ENCODE measurements at places on chromosomes 11 and 22. TPM values are rescaled to one million over a fixed set of nuclear protein-coding genes. Genes with fewer than 3 reads are reported as not detected.

DNA sequence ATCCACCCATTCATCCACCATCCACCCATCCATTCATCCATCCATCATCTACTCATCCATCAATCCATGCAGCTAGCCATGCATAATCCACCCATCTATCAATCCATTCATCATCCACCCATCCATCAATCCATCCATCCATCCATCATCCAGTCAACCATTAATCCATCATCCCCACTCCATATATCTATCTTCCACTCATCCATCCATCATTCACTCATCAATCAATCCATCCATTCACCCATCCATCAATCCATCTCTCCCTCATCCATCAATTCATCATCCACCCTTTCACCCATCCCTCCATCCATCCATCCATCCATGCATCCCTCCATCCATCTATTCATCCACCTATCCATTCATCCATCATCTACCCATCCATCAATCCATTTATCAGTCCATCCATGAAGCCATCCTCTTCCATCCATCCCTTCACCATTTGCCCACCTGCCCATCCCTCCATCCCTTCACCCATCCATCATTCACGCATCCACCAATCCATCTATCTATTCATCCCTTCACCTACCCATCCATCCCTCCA is 689.4 kb downstream of the BRD1 start:
- no peak for DNase-seq

DNA sequence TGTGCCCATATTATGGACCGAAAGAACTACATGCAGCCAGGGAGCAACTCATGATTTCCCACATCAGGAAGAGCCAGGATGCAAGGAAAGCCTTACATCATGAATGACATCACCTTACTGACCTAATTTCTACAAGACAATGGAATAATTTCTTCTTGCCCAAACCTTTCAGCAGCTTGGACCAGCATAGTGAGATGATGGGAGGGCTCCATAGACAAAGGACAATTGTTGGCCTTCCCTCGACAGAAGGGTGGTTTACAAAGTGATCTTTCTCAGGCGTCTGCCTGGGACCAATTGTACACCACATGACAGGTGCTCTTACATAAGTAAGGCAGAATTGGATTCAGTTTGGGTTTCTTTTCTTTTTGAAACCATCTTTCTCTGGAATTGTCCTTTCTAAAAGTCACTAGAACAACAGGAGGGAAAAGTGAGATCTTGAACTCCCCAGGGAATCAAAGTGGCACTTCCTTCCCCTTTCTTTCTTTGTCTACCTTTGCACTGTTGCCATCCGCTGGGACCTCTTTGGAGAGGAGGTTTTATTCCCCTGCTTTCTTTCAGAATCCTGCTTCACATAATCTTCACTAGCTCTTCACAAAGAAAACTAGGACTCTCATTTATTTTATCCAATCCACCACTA is 51.7 kb upstream of the PAK1 start:
- DNase-seq, result no peak

DNA sequence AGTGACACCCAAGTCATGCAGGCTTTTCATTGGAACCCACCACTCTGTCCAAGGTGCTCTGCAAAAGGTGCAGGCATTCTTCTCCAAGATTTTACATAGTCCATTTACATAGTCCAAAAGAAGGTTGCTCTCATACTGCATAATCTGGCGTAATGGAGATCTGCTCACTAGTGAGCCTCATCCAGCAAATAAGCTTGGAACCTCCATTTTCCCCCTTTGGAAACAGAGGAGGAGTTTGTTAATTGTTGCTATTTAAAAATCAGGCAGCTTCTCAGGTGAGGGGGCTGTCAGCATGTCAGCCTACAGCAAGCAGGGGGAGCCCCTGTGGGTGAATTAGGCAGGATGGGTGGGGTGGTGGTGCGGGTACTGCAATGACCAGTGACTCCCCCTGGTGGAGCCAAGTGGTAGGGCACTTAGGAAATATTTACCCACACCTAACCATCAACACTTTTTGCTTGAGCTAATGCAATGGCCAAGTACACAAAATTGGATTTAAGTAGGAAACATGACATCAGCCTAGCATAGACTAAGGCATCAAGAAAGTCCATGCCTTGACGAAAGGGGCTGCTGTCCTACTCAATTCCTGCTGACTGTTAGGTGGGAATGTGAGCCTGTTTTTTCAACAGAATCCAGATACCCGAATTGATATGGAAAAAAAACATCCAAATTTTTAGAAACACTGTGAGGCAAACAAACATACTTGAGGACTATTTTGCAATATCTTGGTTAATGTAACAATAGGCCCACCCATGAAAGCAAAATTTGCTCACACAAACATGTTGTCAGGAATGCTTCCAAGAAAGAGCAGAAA is 64.5 kb downstream of the AMBRA1 start:
- DNase-seq, result peak; percentile 92

DNA sequence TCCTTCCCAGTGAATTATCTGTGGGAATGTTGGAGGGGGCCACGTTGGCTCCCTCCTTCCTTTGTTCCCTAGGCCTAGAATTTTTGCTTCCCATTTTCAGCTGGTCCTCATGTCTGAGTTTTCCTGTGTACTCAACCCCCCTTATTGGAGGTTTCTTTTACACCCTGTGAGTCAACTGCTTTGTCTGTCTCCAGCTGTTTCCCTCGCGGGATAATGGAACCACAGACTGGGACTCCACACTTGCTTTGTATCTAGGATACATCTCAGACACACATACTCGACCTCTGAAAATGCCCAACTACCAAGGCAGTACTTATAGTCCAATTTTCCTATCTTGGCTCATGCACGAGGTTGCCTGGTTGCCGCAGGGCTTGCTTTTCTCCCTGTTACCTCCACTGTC is 352.7 kb upstream of the MPPED2 start:
- no peak for DNase-seq

DNA sequence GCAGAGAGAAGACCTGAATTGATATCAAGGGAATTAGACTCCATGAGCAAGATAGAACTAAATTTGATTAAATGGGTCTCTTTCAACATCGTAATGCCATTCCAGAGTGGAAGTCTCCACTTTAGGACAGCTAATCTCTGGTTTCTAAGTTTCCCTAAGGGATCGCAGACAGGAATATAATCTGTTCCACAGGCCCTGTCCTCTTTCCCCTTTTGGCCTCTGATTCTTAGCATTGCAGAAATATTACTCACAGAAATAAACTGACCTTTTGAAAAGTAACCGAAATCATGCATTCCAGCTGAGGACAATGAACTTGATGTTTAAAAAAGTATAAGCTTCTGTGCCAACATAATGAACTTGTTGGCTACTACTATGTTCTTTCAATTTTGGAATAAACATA is 227.8 kb downstream of the ETS1 start:
- no peak for DNase-seq

DNA sequence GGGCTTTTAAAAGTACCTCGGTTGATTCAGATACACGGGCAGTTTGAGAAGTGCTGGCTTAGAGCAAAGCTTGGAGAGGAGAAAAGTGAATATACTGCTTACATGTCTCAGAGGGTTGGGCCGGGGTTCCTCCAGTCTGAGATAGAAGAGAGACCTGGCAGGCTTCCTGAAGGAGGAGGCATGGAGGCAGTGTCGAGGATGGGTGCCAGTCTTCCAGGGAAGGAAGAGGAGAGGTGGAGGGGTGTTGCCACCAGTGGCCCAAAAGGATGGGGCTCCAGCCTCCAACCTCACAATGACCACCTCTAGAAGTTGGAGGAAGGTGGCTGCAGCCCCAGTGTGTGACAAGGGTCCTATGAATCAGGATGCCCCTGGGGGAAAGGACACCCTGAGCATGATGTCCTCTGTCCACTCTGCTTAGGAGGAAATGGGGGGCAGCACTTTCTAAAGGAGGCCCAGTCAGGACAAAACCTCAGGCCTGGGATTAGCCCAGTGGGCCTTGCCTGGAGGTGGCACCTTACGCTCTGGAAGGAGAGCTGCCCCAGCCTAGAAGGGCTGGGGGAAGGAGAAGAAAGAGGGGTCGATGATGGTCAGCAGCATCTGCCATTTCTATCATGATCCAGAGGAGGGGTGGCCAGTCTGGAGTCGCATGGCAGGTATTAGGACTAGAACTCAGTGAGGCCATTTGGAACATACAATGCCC is 65.2 kb downstream of the CD82 start:
- DNase-seq, result peak; percentile 18

- peak; percentile 42 for DNase-seq
Measured at GRCh38 chr11:62427630-62428233, 8.9 kb downstream of the SCGB1A1 start.

DNA sequence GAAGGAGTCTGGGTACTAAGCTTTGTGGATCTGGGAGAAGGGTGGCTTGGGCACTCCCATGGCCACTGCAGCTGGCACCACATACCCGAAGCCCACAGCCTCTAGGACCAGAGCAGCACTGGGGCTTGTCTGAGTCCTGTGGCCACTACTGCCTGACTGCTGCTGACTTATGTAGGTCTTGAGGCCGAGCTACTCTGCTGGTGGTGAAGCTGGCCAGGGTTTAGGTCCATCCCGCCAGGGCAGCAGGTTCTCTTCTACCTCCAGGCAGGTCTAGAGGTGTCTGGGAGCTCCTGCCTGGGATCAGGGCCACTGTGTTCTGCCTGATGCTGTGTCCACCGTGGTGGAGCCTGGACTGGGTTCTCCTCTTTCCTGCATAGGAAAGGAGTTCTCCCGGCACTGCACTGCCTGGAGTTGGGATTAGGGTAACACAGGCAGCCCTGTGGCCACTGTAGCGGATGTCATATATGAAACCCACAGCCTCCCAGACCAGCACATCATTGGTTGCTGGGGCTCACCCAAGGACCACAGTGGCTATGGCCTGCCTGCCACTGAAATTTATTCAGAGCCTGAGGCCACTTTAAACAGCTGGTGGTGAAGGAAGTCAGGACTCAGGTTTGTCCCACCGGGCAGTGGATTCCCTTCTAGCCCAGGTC is 109.8 kb upstream of the SERPIND1 start:
- peak; percentile 31 for DNase-seq

GRCh38 chr11:117221775-117222517 is 9.9 kb downstream of the PCSK7 start:
- DNase-seq, result peak; percentile 46

GRCh38 chr11:120877746-120878365 is 146.0 kb upstream of the TBCEL start:
- DNase-seq, result no peak

- DNase-seq, result no peak
Measured at GRCh38 chr22:31954535-31955523, 10.5 kb downstream of the YWHAH start.

DNA sequence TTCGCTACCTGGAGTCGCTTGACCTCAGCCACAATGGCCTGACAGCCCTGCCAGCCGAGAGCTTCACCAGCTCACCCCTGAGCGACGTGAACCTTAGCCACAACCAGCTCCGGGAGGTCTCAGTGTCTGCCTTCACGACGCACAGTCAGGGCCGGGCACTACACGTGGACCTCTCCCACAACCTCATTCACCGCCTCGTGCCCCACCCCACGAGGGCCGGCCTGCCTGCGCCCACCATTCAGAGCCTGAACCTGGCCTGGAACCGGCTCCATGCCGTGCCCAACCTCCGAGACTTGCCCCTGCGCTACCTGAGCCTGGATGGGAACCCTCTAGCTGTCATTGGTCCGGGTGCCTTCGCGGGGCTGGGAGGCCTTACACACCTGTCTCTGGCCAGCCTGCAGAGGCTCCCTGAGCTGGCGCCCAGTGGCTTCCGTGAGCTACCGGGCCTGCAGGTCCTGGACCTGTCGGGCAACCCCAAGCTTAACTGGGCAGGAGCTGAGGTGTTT is 12.8 kb downstream of the TSKU start:
- DNase-seq, result peak; percentile 39

DNA sequence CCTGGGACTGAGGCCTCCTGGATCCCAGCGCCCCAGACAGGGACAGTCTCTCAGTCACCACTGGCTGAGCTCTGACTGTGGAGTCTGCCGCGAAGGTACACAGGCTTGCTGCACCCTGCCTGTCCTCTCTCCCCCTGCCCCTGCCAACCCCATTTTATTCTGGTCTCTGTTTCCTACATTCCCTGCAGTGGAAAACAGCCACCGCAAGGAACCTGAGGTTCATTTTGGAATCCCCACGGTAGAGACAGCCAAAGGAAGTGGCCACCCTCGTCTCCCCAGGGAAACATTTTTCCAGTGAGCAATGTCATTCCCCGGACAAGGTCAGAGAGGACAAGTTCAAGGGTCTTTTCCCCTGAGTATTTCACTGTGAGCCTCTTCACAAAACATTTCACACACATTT is 56.6 kb downstream of the FBXO7 start:
- DNase-seq, result no peak

DNA sequence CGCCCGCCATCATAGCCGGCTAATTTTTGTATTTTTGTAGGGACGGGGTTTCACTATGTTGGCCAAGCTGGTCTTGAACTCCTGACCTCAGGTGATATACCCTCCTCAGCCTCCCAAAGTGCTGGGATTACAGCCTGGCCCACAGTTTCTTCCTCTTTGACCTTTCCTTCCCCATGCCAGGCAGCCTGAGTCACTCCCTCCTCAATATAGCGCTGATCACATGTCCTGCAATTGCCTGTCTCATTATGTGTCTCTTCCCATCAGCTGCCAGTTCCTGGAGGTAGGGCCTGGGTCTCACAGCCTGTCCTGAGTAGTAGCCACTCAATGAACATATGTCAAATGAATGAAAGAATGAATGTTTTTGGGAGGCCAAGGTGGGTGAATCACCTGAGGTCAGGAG is 43.0 kb upstream of the CCDC134 start:
- DNase-seq, result no peak

- no peak for DNase-seq
Measured at GRCh38 chr11:86136538-86136937, 67.7 kb upstream of the PICALM start.

GRCh38 chr22:43327157-43327438 is 16.1 kb downstream of the SCUBE1 start:
- no peak for DNase-seq

The PGA4 gene
- total RNA-seq, result 0.49 TPM

The KCNJ1 gene
- total RNA-seq, result not detected

The THAP12 gene
- 43.6 TPM for total RNA-seq

The SSTR3 gene
- 0.11 TPM for total RNA-seq

The CDKN1C gene
- total RNA-seq, result 60.9 TPM

The MIOX gene
- total RNA-seq, result not detected

The RBMXL2 gene
- 0.19 TPM for total RNA-seq

The APLNR gene
- 2.9 TPM for total RNA-seq

The OR51B5 gene
- 1.8 TPM for total RNA-seq

The KRTAP5-1 gene
- not detected for total RNA-seq

The ACR gene
- total RNA-seq, result not detected

The GDPD4 gene
- not detected for total RNA-seq

The BBOX1 gene
- total RNA-seq, result not detected

Data from endodermal cell (in vitro differentiated cells).